ENCODE measurements at places on chromosomes 5 and 9.

DNA sequence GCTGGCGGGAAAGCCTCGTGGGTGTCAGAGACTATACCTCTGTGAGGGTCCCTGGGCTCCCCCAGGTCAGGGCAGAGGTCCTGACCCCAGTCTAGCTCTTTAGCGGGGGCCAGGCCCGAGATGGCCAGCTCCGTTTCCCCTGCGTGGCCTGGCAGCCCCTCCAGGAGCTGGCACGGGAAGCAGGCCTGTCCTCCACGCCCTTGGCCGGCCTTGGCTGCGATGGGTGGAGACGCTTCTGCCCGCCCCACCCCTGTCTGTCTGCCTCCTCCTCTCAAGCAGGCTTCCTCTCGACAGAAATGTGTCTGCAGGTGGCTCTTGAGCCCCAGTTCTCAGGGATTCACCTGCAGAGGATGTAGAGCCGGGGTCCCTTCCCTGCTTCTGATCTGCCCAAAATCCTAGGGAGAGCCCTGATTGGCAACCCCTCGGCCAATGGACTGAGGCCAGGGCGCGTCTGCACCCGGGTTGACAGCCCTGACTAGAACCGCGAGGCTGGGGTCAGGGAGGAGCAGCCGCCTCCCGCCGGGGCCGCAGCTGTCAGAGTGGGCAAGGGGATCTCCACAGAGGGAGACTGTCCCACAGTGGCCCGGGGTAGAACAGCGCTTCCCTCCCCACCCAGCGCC is 2.6 kb upstream of the GRIN1 start:
- DNase-seq: no peak

DNA sequence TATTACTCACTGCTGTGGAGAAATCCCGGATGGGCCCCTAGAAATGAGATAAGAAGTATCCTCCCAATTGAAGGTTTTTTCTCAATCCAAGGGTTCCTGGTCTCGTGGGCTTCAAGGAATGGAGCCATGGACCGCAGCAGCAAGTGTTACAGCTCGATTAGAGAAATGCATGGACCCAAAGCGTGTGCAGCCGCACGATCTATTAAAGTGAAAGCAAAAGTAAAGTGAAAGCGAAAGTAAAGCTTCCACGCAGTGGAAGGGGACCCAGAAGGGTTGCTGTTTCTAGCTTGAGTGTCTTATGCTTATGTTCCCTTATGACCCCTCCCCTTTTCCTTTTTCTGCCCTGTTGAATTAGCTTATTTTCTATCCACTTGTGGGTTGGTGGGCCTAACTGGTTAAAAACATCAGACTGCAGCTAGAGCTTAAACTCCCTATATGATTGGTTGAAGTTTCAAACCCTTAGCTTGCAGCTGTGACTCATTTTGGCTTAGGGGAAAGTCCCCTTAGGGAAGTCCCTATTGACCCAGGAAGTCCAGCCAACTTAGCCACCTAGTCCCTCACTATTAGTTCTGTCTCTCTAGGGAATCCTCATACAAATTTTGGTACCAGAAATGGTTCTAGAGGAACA is 1111.8 kb downstream of the TAF11L14 start:
- DNase-seq: no peak

DNA sequence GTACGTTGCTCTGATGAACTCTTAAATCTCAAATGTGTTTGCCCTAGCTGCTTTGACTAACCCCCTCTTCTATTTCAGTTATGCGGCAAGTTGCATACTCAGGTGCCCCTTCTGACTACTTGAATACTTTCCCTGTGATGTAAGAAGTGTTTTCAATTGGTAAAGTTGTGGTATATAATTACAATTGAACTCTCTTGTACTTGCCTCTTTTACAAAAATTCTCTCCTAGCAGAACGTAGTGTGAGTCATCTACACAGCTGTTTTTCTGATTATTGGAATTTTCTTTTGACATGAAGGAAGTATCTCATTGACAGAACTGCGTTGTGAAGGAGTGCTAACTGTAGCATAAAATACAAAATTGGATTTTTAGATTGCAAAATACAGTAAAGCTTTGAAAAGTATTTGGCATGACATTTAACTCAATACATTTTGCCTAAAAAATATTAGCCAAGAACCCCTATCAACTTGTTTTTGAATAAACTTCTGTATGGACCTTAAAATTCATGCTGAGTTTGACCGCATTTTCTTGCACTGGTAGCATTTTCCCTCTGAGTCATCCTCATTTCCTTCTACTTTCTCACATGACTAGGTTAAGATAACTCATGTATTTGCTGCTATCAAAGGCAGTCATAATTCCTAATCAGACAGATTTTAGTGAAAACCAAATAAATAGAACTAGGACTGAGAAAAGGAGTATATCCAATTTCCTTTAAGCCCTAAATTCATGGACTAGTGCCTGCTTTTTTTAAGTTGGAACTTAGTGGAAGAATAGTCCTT is 6.3 kb downstream of the CRHBP start:
- no peak for DNase-seq

DNA sequence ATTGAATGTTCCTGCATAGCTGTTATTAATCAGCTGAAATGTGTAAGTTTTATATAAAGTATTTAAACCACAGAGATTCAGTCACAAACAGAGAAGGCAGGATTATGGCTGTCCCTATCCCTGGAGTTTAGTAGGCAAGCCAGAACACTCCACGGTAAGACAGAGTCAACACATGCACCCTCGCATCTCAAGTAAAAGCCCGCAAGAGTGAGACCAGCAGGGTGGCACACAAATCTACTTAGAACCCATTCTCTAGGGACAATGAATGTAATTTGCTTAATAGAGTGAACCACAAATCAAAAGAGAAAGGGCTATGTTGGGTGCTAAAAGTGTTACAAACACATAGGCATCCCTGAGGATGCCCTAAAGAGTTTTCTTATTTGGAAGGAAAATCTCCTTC is 35.1 kb downstream of the LPAR1 start:
- DNase-seq: no peak

- no peak for DNase-seq
These were observed 185.9 kb upstream of the ZNF618 start for GRCh38 chr9:113690055-113690740.

- DNase-seq: no peak
These were observed 273.2 kb upstream of the PAPPA start for GRCh38 chr9:115880221-115880885.

- no peak for DNase-seq
These were observed 59.4 kb downstream of the DAP start for GRCh38 chr5:10701567-10702039.

GRCh38 chr5:134580001-134580460 is 52.6 kb downstream of the SAR1B start:
- no peak for DNase-seq

DNA sequence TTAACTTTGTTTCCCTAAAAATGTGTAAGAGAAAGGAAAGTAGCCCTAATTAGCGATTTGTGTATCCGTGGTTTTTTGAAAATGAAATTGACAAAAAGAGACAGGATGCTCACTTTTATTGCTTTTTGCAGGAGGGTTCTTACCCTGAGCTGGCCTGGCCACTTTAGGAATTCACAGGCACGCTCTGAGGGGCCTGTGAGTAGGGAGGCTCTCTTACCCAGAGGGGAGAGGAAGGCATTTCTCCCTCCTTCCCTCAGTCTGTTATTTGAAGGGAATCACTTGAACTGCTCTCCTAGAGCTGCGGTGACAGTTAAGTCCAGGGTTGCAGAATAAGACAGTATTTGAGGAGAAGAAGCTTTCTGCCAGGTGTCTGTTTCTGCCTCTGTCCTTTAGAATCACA is 16.7 kb downstream of the PIK3R1 start:
- DNase-seq: no peak

DNA sequence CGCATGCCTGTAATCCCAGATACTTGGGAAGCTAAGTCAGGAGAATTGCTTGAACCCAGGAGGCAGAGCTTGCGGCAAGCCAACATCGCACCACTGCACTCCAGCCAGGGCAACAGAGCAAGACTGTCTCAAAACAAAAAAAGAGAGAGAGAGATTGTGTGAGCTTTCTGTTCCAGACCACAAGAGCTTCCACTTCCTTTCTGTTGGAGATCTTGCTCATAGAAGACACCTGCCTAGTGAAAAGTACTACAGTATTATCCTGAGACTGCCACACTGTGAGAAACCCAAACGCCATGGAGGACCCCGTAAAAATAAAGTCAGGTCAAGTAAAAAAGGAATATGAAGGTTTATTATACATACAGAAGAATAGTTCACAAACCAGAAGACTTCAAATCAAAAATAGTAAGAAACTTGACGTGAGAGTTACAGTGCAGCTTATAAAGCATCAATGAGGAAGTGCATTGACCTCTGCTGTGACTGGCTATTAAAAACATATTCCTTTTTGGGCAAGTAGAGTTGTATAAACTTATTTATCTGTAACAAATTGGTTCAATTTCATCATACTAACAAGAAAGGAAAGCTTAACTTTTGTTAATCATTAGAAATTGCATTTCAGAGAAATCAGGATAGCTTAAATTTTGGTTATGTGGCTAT is 4.3 kb upstream of the EMB start:
- DNase-seq: no peak

- no peak for DNase-seq
These were observed 152.9 kb downstream of the AUH start for GRCh38 chr9:91208837-91209236.

DNA sequence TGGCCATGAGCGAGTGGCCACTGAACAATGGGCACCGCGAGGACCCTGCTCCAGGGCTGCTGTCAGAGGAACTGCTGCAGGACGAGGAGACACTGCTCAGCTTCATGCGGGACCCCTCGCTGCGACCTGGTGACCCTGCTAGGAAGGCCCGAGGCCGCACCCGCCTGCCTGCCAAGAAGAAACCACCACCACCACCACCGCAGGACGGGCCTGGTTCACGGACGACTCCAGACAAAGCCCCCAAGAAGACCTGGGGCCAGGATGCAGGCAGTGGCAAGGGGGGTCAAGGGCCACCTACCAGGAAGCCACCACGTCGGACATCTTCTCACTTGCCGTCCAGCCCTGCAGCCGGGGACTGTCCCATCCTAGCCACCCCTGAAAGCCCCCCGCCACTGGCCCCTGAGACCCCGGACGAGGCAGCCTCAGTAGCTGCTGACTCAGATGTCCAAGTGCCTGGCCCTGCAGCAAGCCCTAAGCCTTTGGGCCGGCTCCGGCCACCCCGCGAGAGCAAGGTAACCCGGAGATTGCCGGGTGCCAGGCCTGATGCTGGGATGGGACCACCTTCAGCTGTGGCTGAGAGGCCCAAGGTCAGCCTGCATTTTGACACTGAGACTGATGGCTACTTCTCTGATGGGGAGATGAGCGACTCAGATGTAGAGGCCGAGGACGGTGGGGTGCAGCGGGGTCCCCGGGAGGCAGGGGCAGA is 53.3 kb downstream of the JADE2 start:
- no peak for DNase-seq

DNA sequence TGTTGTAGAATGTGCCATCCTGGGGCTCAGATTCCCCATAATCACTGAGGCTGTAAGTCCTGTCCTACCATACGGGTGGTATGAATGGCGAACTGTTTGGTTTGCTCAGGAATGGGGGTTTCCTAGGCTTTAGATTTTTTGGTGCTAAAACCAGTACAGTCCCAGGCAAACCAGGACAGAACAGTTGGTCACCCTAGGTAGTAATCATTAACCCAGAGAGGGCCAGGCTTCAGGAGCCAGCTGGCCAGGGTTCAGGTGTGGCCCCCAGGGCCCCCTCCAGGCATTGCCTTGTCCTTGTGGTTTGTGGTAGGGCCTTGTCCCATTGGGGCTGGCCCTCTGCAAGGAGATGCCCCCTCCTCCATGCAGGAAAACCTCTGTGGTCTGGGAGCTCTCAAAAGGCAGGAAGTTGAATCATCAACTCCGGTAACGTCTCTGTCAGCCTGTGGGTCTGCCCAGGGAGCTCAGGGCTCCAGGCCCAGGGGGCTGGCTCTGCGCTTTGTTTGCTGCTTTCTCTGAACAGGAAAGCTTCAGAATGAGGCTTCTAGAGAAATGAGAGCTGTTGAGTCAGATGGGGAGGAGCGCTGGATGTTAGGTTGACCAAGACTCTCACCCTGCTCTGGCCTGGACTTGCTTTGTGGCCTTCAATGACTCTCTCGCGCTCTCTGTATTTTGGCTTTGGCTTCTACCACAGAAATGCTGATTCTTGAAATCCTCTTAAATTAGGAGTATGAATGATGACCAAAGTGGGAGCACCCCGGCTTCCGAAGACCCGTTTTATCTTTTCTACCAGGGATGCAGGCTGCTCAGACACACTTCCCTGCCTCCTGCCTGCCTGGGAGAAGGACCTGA is 22.2 kb upstream of the JADE2 start:
- DNase-seq: peak; percentile 26

DNA sequence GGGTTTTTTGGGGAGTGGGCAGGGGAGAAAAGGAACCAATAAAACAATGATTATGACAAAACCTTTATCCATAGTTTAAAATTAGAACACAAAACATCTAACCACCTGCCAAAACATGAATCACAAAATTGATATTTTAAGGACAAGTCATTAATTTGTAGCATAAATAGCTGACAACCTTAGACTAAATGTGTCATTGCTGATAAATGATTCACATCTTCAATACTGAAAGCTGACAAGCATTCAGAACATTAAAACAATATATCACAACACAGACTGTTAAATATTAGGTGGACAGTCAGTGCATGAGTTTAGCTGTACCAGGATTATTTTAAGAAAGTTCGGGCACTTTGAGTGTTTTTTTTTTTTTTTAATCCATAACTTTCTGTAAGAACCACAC is 71.5 kb downstream of the NR3C1 start:
- no peak for DNase-seq

DNA sequence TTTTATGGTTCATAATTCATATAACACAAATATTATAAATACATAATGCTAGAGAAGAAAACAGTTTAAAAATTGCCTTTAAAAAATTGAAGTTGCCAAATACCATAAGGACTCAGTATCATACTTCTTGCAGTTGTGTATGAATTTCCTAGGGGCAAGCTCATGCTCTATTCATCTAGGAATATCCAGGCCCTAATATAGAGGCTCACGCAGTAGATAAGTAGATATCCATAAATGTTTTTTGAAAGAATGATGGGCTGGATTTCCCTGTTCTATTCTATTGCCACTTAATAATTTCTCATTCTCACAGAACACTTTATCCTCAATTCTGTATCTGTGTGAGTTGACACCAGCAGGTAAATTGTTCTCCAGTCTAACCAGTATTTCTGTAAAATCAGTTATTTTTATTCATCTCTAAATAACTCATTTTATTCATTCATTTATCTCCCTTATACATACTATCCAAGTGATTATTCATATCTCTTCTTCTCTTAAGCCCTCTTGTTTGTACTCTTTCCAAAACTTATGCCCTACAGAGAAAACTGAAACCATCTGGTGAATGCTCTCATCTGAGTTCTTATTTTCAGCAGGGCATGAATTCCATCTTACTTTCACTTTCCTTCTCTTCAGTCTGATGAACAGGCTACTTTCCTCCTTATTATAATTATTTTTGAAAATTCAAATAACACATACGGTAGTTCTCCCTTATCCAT is 97.1 kb downstream of the SLC44A1 start:
- DNase-seq: no peak

DNA sequence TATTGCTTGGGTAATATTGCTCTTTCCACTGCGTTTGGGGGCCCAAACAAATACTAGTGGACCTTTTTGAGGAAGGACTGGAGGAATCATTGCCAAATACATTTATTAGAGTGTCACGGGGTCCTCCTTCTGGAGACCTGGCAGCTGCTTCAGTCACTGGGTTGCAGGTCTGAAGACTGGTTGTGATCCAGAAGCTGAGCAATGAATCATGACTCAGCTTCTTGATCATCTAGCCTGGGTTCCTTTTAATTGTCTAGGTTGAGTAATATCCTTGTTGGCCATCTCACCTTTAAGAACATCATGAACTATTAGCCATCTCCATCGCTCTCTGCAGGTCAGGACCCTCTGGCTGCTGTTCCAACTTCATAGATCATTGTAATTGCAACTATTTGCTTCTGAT is 15.4 kb upstream of the UBAP1 start:
- DNase-seq: no peak

Data from stimulated activated CD8-positive, alpha-beta memory T cell treated with anti-CD3 and anti-CD28 coated beads, Interleukin-7, amount 100 ng/mL, for 24 hours (primary cell).